ENCODE measurements at places on chromosomes 3 and 15.

DNA sequence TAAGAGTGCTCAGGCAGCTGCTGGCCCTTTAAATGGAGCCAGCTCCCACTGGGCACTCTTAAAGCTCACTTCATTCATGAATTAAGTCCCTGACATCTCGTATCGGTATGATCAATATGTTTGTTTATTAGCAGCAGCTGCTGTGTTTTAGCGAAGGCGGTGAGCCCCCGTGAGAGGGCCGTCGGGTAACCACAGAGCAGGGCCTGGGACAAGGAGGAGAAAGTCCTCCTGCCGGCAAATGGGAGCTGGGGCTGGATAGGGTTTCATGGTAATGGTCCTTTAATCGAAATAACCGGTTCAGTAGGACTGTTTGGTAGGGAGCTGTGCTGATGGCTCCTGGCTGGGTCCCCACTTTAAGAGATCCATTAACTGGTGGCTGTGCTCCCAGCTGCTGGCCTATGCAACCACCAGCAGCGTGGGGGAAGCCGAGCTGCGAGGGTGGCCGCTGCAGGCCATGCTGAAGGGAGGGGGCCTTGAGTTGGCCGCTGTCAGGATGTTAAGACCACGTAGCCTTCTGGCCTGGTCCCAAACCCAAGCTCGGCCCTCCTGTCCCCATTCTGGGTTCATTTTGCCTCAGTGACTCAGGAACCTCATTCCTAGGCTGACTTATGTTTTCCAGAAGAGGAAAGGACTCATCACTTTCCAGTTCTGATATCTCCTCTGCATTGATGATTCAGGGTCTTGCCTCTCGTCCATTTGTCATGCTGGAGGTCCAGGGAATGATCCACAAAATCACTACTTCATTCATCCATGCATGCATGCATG lies 67.6 kb upstream of the NTRK3 start:
- DNase-seq: no peak

DNA sequence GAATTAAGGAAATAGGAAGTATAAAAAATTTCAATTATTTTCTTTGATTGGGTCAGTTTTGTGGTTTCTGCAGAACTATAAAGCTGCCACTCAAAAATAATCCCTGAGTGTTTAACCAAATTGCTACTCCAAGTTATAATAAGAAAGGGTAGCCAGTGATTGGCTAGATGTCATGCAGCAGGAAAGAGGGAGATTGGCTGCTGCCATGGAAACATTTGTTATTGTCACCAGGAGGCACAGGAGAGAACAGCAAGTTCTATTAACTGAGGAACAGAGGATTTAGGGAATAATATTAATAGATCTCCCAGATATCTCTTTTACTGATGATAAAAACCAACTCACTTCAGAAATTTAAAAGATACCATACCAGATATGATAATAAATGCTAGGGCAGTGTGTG lies 42.6 kb downstream of the CLDN1 start:
- DNase-seq: no peak

DNA sequence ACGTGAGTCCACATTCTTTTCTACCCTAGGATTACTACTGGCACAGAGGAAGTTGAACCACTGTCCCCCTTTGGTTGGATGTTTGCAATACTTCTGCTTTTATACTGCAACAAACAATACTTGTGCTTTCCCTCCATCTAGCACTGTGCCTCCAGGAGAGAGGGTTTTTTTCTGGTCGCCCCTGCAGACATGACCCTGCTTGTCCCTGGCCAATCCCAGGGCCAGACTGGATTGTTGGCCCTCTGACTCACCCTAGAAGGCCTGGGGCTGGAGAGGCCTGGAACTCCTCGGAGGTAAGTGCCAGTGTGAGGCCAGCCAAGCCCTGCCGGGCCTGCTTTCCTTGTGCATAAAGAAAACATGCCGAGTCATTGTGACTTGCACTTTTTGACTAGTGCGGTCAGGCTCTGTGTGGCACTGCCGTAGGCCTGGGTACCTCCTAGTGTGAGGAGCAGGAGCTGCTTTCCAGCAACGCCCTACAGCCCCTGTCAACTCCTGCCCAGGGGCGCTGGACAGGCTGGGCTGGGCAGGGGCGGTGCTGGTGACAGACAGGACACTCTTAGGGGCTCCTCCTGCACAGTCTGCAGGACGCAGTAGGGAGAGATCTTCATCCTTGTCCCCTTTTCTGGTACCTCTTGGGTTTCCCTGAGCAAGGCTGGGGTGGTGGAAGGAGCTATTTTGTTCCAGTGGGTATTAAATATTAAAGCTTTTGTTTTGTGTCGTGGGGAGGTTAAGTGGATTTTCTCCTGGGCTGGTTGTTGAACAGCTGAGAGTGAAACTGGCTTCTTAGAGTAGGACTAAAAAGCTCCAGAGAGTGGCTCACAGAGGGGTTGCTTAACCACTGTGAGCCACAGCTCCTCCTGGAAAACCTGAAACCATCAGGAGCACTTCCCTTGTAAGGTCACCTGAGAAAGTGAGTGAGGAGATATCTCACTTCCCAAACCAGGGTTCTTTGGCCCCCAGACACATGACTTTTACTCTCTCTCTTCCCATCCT lies 14.4 kb upstream of the TKT start:
- no peak for DNase-seq

DNA sequence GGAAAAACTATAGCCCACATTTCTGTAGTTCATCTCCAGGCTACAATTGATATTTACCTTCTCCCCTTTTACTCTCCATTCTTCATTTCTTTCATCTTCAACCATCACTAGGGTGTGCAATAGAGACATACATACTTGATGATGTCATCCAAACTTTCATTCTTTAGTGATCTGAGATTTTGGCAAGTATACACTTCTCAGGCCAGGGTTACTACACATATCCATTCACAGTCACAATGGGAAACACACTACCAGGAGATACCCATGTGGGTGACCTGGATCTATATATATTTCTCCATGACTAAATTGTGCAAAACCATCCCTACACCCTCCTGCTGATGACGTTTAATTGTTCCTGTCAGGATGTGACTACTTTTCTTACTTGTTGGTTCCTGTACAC lies 769.5 kb upstream of the DPPA4 start:
- no peak for DNase-seq

GRCh38 chr3:105944276-105944675 lies 75.5 kb upstream of the CBLB start:
- no peak for DNase-seq

DNA sequence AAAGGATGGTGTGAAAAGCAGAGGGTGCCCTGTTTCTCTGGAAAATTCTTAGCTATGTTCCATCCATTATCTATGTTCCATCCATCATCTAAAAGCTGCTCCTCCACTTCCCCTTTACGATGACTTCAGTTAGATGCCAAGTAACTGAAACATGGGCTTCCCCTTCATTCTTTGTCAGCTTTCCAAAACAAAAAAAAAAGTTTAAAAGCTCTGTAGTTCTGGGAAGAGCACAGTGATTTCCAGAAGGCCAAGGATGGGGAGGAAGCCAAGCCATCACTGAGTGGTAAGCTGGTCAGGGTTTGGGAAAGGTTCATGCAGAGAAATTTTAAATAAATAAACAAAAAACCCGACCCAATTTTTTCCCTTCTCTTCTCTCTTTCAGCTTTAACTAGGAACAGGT lies 111.5 kb downstream of the CFAP44 start:
- no peak for DNase-seq

- no peak for DNase-seq
Measured at GRCh38 chr15:101026656-101027272, 107.6 kb downstream of the LRRK1 start.

DNA sequence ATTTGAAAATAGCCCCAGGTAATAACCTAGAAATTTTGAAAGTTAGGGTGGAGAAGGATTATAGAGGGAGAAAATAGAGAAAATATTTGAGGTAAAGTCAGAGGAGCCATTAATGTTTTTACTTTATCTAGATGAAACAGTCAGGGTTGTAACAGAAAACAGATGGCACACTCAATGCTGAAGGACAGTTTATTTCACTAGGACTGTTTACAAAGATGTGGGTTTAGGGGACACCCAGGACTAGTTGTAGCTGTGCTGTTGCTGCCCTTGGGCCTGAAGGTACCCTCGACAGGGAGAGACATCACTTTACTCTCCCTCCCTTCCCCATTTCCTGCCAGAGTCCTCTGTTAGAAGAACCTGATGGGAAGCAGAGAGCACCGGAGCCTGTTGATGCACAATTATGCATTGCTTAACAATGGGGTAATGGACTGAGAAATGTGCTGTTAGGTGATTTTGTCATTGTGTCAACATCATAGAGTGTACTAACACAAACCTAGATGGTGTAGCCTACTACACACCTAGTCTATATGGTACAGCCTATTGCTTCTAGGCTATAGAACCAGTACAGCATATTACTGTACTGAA lies 103.8 kb downstream of the GALK2 start:
- DNase-seq: peak; percentile 0

- DNase-seq: no peak
Measured at GRCh38 chr3:30848087-30848779, 46.2 kb downstream of the GADL1 start.

DNA sequence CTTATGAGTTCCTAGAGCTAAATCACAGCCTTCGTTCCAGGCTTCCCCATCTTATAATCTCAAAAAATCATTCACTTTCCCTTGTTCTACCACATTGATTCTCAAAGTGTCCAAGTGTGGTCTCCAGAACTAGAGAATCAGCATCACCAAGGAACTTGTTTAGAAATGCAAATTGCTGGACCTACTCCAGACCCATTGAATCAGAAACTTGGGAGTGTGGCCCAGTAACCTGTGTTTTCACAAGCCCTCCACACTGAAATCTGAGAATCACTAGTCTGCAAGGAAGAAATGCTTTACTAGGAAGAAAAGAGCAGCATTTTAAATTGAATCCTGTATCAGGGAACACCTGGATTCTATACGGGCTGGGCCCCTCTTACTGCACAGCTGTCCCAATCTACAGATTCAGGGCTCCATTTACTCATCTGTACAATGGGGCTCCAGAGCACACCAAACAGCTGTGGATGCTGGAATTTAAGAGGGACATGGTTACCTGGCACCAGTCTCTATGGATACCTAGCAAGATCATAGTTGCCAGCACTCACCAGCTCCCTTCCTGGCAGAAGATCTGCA lies 3.9 kb downstream of the MEGF11 start:
- no peak for DNase-seq

- DNase-seq: peak; percentile 53
Measured at GRCh38 chr15:93087825-93088199, 1.2 kb downstream of the RGMA start.

DNA sequence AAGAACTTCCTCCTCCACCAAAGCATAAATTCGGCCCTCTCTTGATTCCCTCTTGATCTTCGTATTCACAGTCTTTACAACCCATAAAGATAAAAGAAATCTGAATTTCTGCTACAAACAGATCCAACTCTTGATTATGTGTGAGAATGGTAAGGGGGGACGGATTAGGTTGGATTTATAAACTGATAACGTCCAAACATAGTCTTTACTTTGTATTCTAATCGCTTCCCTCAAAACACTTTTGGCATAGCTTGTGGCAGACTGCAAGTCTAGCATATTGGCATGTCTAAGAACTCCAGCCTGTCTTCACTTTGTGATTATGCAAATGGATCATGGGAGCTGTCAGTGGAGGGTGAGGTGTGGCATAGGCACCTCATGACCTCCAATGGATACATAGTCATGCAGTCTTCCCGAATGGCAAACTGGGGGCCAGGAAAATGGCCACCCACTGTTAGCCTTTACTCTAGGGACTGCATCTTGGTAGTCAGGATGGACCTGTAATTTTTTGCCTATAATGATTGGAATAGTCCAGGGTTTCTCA lies 24.3 kb upstream of the GPR171 start:
- no peak for DNase-seq
